ENCODE measurements at places on chromosomes 2 and 18. TPM values are rescaled to one million over a fixed set of nuclear protein-coding genes. Genes with fewer than 3 reads are reported as not detected.

The VPS4B gene
- total RNA-seq: 80.5 TPM

GRCh38 chr2:30514848-30515435 is 67.9 kb downstream of the LCLAT1 start:
- no peak for DNase-seq

GRCh38 chr18:50679656-50680055 is 119.8 kb downstream of the MAPK4 start:
- no peak for DNase-seq

DNA sequence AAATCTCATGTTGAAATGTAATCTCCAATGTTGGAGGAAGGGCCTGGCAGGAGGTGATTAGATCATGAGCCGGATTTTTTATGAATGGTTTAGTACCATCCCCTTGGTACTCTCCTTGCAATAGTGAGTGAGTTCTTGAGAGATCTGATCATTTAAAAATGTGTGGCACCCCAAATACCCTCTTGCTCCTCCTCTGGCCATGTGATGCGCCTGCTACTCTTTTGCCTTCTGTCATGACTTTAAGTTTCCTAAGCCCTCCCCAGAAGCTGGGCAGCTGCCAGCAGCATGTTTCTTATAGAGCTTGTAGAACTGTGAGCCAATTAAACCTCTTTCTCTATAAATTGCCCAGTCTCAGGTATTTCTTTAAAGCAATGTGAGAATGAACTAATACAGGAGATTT is 72.6 kb upstream of the FIGN start:
- no peak for DNase-seq

GRCh38 chr2:229252996-229253395 is 18.1 kb downstream of the PID1 start:
- DNase-seq: no peak
